Nucleus accumbens (tissue), 56 donors: ENCODE measurements at places on chromosomes 6 and 20.

- DNase-seq, result no peak
Observed at GRCh38 chr20:47392721-47393073, 36.2 kb upstream of the ZMYND8 start.

- no peak for DNase-seq
Observed at GRCh38 chr20:23366384-23366783, 4.4 kb downstream of the GZF1 start.

- no peak for DNase-seq
Observed at GRCh38 chr20:24493661-24494459, 24.4 kb downstream of the SYNDIG1 start.

DNA sequence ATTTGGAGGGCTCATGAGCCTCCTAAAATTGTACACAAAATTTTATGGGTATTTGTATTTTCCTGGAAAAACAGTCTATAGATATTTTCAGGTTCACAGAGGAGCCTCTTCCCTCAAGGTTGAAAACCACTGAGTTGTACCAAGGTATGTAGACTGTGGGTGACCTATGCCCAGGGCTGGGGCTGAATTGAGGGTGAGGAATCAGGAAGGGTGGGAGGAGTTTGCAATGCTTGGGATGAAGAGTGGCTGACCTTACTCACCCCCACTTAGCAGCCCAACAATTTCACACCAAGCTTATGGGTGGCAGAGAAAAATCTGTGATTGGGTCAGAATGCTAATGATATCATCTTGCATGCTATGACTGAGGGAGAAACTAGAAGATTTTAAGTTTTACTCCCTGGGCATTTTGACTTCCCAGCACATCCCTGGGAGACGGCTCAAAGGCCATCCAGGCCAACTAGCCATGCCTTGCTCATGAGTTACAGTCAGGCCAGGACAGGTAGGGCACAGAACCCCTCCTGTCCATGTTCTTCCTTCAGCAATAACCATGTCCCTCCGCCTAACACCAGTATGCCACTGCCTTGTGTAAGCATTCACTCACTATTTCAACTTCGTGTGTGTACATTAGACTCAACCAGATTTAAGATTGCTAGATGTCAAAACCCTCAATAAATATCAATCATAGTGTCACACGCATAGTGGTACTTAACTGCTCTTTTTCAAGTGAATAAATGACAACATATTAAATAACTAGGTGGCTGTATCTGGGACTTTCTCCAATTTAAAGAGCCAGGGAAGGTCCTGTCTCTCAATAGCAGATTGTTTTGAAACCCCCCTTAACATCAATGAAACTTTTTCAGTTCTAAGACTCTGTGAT, 16.6 kb downstream of the ADTRP start:
- DNase-seq, result no peak

DNA sequence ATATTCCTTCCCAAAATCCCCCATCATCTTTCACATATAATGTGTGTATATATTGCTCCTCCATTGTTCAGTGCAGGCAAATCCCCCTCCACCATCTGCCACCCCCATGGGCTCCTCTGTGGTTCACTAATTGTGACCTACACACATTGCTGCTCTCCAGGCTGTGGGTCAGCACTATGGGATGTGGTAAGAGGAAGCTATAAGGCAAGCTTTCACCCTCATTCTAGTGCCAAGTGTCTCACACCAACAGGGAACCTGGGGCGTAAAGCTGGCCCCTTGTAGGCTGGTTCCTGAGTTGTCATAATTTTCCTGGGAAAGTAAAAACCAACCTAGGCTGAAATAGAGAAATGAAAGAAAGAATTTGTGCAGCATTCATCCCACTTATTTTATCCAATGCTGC, 16.8 kb downstream of the FKBP1A start:
- DNase-seq, result no peak

- no peak for DNase-seq
Observed at GRCh38 chr20:6040958-6041807, 12.7 kb downstream of the LRRN4 start.

- no peak for DNase-seq
Observed at GRCh38 chr20:34547844-34548613, 10.5 kb upstream of the MAP1LC3A start.

DNA sequence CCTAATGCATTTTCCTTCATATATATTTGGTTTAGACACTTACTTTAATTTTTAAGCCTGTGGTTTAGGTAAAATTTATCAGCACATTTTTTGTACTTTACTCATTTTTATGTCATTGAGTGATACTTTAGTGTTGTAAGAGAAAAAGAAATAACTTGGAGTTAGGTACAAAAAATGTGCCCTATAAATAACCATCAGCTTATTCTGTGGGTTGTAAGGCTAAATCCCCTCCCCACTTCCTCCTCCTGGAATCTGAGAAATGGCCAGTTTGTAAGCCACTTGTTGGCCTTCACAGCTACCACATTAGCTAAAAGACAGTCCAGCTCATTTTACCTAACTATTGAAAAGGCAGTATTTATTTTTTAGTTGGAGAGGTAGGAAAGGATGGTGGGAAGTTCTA, 576.3 kb downstream of the PKHD1 start:
- no peak for DNase-seq

DNA sequence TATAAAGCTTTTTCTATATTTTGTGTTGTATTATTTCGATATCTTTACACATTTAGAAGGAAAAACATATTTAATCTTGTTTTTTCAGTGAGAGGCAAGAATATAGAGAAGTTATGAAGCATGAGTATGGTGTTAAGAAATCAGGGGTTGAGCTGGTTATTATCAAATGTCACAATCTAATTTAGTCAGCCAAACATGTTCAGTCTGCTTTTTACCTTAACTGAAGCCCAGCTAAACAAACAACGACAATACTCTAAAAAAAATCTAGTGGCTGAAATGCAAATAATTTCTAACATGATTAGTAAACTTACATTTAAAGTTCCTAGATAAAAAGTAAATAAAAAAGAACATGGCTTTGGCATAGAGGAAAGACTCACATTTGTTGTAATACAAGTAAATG, 433.8 kb upstream of the NRSN1 start:
- no peak for DNase-seq

DNA sequence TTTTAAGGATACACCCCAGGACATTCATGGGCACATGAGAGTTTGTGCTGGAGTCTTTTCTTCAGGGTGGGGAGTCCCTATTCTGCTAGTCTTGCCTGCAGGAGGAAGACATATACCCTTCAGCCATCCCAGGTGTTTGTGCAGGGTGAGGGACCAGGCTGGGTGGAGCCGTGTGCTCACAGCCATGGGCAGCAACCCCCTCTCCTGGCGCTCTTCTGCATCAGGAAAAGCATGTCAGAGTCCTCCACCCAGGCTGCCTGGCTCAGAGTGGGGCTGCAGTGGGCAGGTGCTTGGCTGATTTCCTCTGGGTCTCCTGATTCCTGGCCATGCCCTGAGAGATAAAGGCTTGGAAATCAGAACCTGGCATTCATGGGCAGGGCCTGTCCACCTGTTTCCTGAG, 22.7 kb upstream of the MLN start:
- DNase-seq, result no peak

DNA sequence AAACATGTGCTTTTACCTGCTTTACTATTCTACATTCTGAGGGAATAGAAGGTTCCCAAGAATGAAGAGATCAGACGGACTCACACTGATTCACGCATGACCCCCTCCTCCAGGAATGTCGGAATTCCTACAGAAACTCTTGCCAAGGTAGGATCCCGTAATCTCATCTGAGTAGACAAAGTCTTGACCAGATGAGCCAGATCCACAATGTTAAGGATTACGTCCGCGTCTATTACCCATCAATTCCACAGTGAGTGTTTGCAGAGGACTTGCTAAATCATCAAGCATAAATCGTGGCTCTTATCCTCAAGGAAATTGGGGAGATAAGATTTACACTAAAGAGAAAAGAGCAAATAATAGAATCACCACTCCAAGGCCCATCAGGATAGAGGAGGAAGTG, 245.9 kb upstream of the FOXQ1 start:
- DNase-seq, result no peak

DNA sequence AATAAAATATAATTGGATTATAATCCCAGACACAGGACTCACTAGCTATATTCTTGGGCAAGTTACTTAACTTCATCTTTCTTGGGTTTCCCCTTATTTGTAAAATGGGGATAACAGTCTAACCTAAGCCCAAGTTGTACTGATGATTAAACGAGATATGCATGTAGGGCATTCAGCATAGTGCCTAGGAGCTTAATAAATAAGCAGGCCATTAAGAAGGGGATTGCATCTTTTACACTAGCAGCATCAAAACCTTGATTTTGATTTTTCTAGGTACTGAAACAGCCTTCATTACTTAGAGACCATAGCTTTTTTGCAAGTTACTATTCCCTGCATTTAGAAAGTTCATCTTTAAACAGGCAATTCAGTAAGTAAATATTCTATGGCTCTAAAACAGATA, 2.2 kb upstream of the QKI start:
- DNase-seq, result no peak

GRCh38 chr6:77463308-77463860, at the start of gene HTR1B:
Gene HTR1B, minus strand, starts transcription at chr6:77463491. Its CDS starts 88 bp downstream, at chr6:77463403.
- DNase-seq, result peak; percentile 64

GRCh38 chr20:40181676-40182075, 507.4 kb downstream of the MAFB start:
- DNase-seq, result no peak

- DNase-seq, result no peak
Observed at GRCh38 chr6:113356139-113356538, 501.0 kb upstream of the MARCKS start.

DNA sequence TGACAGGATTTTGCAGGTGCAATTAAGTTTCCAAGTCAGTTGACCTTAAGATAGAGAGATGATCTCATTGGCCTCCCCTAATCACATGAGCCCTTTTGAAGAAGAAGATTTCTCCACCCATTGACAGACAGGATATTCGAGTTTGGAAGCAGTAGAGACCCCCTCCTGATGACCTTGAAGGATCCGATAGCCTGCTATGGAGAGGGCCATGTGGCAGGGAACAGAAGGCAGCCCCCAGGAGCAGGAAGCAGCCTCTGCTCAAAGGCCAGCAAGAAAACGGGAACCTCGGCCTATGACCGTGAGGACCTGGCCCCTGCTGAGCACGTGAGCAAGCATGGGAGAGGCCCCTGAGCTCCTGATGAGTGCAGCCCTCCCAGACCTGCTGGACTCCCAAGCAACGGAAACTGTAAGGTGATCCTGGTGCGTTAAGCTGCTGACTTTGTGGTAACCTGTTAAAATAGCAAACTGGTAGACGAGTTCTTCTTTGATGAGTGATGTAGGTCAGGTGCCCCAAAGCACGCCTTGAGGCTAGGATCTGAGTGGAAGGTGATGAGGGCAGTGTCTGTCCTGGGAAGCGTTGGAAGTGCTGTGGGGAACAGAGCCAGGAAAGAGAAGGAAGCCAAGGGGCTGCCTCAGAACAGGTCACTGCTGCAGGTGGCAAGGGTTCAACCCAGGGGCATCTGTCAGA, 18.5 kb upstream of the TUBB2A start:
- DNase-seq, result no peak

GRCh38 chr6:163288066-163288465, 126.5 kb upstream of the QKI start:
- DNase-seq, result no peak

GRCh38 chr6:148746363-148747144, at the start of gene UST:
Gene UST, plus strand, starts transcription at chr6:148747030. Its CDS starts 401 bp downstream, at chr6:148747431.
- DNase-seq, result peak; percentile 81

GRCh38 chr20:29472606-29473005, 1784.9 kb upstream of the DEFB115 start:
- DNase-seq, result no peak

DNA sequence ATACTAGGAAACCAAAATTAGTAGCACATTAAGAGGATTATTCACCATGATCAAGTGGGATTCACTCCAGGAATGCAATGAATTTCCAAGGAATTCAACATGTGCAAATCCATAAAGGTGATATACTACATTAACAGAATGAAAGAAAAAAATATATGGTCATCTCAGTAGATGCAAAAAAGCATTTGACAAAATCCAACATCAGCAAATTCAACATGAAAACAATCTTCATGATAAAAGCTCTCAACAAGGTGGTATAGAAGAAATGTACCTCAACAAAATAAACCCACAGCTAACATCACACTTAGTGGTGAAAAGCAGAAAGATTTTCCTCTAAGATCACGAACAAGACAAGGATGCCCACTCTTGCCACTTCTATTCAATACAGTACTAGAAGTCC, 74.4 kb upstream of the PDE10A start:
- no peak for DNase-seq

- DNase-seq, result no peak
Observed at GRCh38 chr6:36035225-36035624, 7.6 kb downstream of the MAPK14 start.

DNA sequence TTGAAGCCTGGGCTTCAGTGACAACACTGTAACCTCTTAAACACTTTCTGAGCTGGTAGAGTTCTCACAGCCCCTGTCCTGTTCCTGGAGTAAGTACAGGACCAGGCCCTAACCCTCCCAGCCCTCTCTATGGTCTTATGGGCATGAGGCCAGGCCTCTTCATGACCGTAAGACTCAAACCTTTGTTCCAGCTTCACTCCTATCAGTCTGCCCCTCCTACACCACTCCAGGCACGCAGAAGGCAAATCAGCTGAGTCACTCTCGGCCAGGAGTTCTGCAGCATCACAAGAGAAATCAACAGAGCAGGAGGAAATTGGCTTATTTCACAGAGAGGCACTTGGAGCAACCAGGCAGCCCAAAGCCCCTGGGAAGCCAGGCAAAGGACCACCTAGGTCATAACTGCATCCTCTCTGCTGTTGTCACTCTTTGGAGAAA, 25.3 kb upstream of the CHD6 start:
- peak; percentile 1 for DNase-seq

DNA sequence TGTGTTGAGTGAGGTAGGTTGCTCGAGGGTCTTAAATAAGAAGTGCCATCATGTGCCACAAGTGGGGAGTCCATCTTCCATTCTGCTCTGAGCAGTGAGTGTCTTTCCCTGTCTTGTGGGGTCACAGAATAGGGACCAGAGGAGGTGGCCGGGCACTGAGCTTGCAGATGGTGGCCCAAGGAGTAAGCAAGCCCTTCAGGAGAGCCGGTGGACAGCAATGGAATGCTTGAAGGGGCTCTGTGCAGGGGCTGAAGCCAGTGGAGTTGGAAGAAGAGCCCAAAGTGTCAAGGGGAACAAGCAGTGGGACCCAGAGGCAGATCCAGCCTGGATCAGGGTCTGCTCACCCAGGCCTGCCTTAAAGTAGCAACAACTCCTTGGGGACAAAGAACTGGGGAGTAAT, 213.5 kb upstream of the SNX9 start:
- DNase-seq, result no peak

- peak; percentile 45 for DNase-seq
Observed at GRCh38 chr6:28353981-28354676, 4.4 kb downstream of the ZKSCAN3 start.

DNA sequence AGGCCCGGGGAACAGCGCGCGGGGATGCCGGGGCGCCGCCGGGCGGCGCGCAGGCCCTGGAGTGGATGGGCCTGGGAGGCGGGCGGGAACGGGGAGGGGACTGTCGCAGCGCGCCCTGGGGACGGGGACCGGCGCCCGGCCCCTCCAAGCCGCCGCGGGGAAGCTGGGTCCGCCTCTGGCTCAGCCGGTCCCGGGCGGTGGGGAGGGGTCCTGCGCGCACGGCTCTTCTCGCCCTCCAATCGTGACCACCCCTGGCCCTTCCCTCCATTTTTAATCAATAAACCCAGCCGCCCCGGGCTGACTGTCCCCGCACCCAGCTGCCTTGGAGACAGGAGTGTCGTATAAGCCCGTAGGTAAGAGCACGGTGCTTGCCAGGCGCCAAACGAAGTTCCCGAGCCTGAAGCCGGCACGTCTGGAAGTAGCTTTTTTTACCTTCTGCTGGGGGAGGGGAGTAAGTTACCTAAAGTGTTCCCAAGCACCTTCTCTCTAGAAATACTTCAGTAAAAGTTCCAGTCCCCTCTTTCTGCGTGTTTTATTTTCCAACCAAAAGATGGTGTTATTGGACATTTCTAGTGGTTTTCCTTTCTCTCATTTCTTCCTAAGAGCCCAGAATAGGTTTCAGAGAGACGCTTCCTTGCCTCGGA, 780 bp upstream of the TAF4 start:
- no peak for DNase-seq

- DNase-seq, result no peak
Observed at GRCh38 chr6:149699150-149699549, 18.8 kb downstream of the LATS1 start.
